Cardiac fibroblast (primary cell): ENCODE measurements at places on chromosomes 1 and 21.

GRCh38 chr1:151611288-151611790 lies 511 bp upstream of the SNX27 start:
- peak; percentile 84 for DNase-seq

DNA sequence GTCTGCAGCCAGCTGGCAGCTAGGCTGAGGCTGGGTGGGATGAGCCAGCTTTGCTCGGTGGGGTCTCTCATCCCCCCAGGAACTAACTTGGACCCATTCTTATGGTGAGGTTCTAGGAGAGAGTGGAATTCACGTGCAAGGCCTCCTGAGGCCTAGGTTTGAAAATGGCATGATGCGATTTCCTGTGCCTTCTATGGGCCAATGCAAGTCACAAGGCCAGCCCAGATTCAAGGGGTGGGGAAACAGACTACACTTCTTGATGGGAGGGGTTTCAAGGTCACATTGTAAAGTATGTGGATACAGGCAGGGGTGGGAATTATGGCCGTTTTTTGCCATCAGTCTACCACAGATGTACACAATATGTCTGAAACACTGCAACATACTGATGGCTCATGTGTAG lies 48.3 kb downstream of the HTR6 start:
- DNase-seq = no peak

DNA sequence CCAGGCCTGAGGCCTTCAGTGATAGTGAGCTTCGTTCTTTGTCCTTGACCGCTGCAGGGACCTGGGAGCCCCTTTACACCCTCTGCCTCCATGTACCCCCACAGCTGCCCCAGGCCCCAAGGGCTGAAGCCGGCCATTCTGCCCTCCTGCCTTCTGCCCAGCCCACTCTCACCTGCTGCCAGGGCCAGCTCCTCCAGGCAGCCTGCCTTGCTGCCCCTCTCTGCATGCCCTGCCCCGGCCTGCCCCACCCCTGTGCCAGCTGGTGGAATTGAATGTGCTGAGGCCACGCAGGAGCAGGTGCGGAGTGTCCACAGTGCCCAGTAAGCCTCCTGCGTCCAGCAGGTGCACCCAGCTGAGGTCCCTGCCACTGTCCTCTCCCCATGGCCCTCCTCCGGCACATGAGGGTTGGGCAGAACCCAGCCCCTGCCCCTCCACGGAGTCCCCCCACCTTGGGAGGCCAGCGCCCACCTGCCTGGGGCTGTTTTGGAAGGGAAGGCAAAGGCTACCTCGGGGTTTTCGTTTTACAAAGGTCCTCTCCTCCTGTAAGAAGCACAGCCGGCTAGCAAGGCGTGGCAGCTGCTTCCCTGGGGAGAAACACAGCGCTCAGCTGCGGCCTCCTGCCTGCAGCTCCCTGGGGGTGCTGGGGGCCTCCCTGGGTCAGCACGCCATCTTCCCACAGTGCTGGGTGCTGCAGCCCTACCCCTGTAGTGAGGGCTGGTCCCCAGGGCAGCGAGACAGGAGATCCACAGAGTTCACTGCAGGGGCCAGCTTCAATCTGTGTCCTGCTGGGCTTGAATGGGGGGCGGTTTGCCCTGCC lies 21.0 kb downstream of the MMEL1 start:
- DNase-seq = no peak

- peak; percentile 85 for DNase-seq
Measured at GRCh38 chr1:207404849-207405525, 49.1 kb upstream of the CR2 start.

DNA sequence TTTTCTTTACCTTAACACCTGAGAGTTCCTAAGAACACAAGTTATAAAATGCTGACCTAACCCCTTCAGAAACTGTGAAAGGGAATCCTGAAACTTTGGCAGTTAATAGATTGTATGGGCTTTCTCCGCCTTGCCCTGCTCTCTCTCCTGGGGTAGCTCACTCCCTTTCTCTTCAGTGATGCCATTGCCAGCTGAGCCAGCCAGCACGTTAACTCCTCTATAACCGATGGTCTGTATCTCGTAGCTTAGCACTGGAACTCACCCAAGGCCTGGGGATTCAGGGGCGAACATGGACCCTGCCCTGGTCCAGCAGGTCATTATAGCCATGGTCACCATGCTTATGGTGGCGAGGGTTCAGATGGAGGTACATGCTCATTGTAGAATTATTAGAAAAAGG lies 40.7 kb downstream of the TRAPPC10 start:
- DNase-seq = no peak
